ENCODE measurements at places on chromosomes 3 and 15.

- DNase-seq = no peak
Observed at GRCh38 chr3:173267716-173268115, 126.7 kb upstream of the SPATA16 start.

DNA sequence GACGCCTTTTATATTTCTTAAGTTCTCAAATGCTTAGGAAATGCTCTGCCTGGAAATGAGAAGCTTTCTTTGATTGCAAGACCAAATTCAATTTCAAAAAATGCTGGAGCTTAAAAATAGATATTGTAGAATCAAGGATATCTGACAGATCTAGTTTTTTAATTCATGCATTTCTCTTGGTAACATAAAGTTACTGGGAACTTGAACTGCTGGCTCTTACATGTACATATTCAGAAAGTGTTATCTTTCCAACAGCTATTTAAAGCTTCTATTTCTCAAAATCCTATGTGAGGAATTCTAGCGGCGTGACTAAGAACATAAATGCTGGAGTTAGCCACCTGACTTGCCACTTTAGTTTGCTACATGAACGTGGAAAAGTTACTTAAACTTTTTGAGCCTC is 109.3 kb downstream of the C3orf38 start:
- DNase-seq = no peak

DNA sequence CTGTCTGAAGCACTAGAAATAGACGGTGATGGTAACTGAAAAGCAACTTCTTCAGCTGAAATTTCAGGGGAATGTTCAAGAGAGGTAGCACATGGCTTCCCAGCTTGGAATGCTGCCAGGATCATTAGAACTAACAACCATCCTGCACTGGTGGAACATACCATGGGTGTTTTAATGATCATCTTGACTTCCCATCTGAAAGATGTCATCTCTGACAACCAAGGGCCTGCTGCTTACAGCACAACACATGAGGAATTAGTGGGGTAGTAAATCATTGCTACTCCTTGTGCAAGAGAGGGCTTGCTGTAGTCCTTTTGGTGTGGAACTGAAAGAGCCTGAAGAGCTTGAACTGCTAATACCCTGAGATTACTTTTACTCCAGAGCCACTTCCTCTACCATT is 853.7 kb downstream of the MCTP2 start:
- no peak for DNase-seq

DNA sequence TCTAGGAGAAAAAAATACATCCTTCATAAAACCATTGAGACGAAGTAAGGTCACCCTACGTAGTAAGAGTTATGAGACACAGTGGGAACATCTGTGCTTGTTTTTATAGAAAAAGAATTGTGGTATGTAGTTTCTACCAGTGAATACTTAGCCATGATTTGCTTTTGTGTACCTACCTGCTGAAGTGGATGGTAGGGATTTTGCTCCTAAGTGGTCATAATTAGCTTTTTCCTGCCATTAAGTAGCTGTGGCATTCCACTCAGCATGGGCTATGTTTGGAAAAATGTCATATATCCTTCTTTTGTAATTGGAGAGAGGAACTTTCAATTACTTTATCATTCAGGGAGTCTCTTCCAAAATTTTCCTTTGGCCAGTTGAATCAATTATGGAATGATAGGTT is 63.7 kb downstream of the CHD2 start:
- DNase-seq = no peak

GRCh38 chr15:33069161-33069560 is 125.4 kb downstream of the FMN1 start:
- no peak for DNase-seq

GRCh38 chr15:70063980-70064379 is 33.7 kb downstream of the TLE3 start:
- no peak for DNase-seq

DNA sequence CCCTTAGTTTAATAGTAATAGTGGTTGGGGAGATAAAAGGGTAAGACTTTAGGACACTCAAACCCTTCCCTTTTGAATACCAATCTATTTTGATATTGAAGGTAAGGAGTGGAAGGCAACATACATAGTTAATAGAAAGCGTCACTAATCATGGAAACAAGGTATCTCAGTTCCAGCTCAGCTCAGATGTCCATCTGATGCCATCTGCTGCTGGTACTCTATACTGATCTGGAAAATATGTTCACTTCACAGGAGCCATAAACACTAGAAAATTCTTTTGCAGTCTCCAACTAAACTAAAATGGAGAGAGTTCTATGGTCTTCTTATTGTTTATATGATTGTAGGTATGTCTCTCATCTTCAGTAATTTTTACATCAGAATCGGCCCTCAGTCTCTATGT is 1777.1 kb downstream of the OTOL1 start:
- no peak for DNase-seq

DNA sequence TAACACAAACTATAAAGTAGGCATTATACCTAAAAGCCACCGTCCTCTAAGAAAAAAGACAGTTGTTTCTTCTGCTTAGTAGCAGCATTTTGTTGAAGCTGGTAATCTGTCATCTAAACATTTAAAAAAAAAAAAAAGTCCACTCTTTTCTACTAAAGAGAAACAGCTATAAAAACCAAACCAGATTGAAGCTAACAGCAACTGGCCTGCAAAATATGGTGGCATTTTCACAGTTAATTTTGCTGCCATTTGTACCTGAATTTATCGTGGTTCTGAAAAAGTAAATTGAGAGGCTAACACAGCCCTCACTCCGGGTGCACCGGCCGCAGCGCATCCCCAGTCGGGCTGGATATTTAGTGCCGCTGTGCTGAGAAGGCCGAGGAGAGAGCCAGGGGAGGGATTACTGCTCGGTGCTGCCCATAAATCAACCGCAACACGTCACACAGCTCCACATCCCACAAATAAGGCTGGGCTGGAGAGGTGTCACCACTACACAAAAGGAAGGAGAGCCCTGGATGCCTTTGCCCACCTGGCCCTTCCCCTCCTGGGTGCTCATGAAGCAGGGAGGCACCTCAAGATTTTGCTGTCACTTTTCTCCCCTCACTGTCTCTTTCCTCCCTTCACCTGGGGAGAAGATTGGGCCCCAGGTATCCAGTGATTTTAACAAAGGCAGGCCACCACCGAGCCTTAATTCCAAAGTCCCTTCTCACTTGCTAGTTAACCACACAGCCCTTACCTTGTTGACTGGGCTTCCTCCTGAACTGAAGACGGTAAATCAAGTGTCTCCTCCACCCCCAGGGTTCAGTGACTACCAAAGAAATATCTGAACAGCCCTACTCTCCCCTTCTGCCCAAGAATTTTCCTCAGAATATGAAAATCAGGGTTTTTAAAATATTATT is 44.4 kb downstream of the MECOM start:
- no peak for DNase-seq

- no peak for DNase-seq
Observed at GRCh38 chr15:81388436-81388770, 14.4 kb upstream of the TMC3 start.

GRCh38 chr15:56729561-56729960 is 3.7 kb downstream of the ZNF280D start:
- DNase-seq = no peak

DNA sequence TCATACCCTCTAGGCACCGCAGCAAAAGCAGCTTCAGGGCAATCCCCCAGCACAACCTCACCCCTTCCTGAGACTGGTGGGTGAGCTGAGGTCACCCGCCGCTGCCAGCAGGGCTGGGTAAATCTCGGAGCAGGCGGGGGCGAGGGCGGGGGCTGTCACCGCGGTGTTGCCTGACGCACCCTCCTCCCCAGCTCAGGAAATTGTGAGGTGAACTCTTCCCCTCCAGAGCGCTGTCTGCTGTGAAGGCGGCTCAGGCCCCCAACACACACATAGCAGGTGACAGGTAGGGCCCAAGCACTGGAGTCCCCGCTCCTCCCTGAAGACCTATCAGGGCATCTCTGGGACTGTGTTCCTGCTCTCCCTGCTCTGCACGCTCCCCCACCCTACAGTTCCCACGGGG is 30.2 kb upstream of the FURIN start:
- DNase-seq = no peak

GRCh38 chr15:65970937-65971740 is 101.8 kb downstream of the RAB11A start:
- DNase-seq = no peak

DNA sequence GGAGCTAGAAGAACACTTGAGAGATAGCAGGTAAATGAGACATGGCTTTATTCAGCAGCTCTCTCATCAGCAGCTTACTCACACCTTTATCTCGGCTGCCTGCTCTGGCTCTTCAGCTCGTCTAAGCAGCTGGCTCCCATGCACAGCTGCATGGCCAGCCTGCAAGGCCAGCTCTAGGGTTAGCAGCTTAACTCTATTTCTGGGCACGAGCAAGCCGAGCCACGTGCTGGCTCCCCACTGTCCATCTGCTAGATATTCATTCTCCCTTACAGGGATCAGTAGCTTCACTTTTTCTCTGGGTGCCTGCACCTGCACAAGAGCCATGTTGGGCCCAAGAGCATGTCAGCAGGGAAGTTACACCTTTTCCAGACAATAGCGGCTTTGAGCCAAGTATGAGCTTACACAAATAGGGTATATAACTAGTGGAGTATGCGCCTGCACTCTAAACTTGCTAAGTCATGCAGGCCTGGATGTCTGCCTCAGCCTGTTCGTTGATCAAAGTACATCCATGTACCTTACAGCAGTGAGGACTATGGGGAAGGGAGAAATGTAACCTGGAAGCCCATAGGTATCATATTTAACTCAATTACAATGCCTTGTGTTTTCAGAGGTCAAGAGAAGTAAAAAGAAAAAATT is 174.9 kb upstream of the SNTN start:
- no peak for DNase-seq

- no peak for DNase-seq
Observed at GRCh38 chr3:116470605-116471197, 25.4 kb upstream of the LSAMP start.

- no peak for DNase-seq
Observed at GRCh38 chr15:80976851-80977250, 12.8 kb downstream of the MESD start.

GRCh38 chr3:107578091-107578490 is 55.3 kb downstream of the BBX start:
- no peak for DNase-seq

GRCh38 chr3:143482106-143483088 is 362.8 kb downstream of the CHST2 start:
- DNase-seq = no peak

DNA sequence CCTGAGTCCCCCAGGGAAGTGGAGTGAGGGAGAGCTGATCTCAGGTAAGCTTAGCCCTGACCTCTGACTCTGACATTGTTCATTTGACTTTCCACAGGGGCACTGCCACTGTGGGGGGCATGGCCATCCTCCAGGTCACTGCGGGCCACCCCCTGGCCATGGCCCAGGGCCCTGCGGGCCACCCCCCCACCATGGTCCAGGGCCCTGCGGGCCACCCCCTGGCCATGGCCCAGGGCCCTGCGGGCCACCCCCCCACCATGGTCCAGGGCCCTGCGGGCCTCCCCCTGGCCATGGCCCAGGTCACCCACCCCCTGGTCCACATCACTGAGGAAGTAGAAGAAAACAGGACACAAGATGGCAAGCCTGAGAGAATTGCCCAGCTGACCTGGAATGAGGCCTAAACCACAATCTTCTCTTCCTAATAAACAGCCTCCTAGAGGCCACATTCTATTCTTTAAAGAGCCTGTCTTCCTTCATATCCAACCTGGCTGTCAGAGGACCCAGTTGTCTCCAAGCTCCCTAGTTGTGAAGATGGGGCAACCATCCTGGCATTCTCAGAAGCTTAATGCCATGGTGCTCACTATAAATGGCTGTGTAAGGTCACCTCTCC is 1.9 kb upstream of the DISP2 start:
- no peak for DNase-seq

- DNase-seq = no peak
Observed at GRCh38 chr3:81554801-81555200, 206.6 kb downstream of the GBE1 start.

- DNase-seq = no peak
Observed at GRCh38 chr15:63473999-63474809, 30.2 kb upstream of the USP3 start.

- no peak for DNase-seq
Observed at GRCh38 chr3:25552251-25552650, 112.5 kb downstream of the TOP2B start.

GRCh38 chr3:67357610-67358458 is 296.6 kb downstream of the SUCLG2 start:
- DNase-seq = no peak

DNA sequence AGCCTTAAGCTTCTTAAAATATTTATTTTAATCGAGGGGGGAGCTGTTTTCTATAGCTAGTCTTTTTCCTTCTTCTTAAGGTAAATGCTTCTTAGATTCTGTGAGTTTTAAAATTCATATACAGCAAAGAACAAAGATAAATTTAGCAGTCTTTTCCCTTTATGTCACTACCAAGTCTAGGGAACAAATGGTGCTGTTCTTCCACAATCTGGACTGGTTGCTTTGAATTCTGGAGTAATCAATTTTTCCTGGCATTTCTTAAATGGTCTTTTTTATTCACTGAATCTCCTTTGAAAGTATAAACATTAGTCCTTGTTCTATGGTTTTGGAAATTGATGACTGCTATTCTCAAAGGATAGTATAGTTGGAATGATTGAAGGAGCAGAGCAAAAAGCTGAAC is 82.8 kb downstream of the CHL1 start:
- DNase-seq = no peak

DNA sequence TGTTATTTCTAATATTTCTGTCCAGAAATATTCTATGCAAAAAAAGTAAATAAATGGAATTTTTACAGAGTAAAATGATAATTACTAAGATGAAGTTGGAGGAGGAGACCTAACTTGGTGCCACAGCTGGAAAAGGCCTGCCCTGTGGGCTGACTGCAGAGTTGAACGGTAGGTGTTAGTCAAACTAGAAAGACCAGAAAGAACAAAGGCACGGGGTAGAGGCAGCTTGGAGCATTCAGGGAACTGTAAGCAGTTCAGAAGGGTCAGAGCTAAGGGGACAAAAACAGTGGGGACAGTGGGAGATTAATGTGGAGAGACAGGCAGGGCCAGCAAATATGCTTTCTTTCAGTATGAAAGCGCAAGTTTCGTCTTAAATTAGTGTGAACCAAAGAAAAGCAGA is 39.3 kb upstream of the PTPRG start:
- no peak for DNase-seq

- DNase-seq = peak; percentile 31
Observed at GRCh38 chr3:101423984-101424888, 88.8 kb downstream of the SENP7 start.

- DNase-seq = peak; percentile 1
Observed at GRCh38 chr3:83843716-83844115, 1115.1 kb upstream of the CADM2 start.

DNA sequence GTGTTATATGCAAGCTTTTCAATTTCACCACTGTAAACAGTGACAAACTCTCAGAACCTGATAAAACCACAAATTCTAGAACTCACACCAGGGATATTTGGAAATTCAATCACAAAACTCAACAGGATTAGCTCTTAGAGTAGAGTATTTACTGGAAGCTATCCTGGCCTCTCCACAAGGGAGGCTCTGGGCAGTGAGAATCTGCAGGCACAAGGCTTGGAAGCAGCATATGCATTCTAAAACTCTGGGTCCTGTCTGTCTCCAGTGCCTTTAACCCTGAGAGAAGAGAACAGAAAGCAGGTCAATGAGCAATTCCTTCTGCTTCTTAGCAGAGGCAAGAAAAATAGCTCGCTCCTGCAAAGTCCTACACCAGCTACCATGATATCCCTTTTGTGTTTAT is 23.4 kb downstream of the PLSCR4 start:
- no peak for DNase-seq

Data from PC-9 (cell line).